ENCODE measurements at places on chromosomes 2 and 18.
A peak's percentile ranks its signal among the peaks of the same experiment; 100 is the strongest.

- DNase-seq, result peak; percentile 3
These were observed 844.3 kb downstream of the MBD2 start for GRCh38 chr18:53380063-53380639.

DNA sequence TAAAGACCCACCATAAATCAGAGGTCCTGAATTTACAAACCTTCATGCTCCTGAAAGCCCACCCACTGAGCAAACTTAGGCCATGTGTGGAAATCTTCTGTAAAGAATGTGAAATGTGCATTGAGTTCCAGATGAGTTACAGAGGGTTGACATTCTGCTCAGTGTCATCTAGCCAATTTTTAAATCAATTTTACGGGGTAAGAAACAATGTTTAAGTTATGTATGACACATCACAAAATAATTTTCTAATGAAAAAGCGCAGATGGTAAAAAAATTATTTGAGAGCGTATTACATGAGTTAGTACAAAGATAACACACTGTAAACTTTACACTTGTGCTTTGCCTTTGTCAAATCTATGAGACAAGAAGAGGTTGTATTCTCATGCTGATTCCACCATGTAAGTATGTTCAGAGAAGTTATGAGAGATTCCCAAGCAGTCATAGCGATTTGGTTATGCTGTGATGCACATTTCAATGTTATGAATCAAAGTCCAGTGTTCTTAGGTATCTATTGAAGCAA, 446.3 kb downstream of the ADCYAP1 start:
- no peak for DNase-seq

GRCh38 chr2:85503168-85503850, 35.7 kb upstream of the MAT2A start:
- DNase-seq, result no peak

DNA sequence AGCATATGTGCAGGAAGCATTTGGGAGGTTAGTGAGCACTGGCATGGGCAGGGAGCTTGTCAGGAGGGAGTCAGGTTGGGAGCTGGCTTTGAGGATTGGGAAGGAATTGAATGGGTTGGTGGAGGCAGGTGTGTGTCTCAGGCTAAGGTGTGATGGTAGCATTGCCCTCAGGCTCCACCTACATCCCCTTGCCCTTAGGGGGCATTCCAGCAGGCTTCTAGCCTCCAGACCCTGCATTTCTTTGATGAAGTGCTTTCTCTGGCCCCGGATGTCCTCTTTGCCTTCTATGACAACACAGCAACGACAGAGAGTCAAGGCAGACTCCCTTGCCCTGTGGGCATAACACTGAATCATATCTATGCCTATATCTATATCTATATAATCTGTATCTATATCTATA, 13.5 kb downstream of the RHBDD1 start:
- DNase-seq, result no peak

GRCh38 chr2:60499651-60500265, 53.7 kb downstream of the BCL11A start:
- no peak for DNase-seq

GRCh38 chr2:124024561-124025170, 421 bp upstream of the CNTNAP5 start:
- DNase-seq, result no peak

GRCh38 chr2:2573658-2574293, 242.7 kb upstream of the MYT1L start:
- no peak for DNase-seq

DNA sequence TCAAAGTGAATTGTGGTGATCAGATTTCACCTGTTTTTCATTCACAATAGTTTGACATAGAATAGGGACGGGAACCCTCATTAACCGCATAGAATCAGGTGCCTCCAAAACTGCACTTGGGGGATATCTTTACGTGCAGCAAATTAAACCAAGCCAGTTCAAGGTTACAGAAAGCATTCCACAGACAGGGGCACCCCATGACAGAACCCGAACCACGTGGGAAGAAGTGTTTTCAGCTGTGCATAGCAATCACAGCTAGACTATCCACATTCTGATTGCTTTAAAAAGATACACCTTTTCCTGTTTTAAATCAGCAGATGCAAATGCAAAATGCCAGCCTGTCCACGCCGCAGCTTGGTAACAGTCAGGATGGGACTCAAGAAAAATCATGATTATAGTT, 205.8 kb downstream of the ANAPC1 start:
- DNase-seq, result no peak

DNA sequence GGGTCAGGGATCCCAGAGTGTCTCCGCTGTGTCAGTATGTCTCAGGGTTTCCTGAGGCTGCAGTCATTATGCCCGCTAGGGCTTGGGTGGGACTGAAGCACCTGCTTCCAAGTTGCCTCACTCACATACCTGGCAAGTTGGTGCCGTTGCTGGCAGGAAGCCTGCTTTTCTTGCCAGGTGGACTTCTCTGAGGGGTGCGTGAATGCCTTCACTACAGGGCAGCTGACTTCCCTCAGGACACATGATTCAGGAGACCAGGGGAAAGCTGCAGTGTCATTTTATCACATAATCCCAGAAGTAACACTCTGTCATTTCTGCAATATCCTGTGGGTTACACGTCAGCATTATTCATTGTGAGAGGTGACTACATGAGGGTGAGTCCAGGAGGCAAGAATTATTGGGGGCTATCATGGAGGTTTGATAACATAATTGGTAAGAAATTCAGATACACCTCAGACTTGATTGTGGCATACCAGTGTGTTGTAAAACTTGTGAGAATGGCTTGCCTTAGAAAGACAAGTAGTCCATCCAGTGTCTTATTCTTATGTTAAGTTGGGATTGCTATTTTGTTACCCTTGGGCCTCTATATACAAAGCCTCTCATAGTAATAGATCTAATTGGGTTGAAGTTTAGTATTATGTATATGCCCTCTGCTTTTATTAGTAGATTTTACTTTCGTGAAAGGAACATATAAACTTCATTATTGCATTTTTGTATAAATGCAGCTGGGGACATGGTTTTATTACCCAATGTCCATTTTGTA, 44.1 kb downstream of the NEDD4L start:
- no peak for DNase-seq

DNA sequence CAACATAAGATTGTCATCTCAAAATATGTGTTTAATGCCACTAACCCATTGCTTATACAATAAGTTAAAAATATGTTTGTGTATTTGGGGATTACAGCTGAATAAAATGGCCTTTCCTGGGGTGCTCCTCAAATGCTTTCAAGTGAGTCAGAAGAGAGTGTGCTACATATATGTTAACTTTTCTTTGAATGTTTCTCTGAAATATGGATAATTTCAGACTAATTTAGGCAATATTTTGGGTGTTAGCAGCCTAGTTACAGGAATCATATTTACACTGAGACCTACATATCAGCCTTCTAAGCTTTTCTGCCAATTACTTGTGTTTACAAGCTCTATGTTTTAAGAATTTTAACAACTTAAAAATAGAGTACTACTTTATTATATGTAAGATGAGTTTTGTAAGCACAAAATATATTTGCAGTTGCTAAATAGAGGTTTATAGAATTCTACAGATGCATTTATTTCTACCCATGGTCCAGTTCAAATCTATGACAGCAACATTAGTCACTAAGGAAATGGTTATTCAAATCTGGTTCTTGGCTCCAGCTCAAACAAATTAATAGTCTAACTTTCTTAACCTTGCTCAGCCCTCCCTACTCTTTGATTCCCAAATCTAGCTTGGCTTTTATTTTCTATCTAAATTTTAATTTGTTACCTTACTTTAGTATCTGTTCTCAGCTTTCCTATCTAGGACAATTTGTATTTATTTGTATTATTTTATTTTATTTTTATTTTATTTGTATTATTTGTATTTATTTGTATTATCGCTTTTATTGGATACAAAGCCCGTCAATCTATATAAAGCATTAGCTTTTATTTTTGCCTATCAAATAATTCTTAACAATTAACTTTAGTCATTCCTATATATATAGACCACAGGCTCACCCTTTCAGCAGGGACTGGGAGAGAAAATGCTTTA, 48.9 kb downstream of the FSIP2 start:
- no peak for DNase-seq

- peak; percentile 43 for DNase-seq
These were observed 479 bp downstream of the RNMT start for GRCh38 chr18:13726972-13727331.

GRCh38 chr2:217903859-217904613, 98.8 kb downstream of the TNS1 start:
- no peak for DNase-seq

GRCh38 chr2:11093467-11093866, 61.8 kb upstream of the SLC66A3 start:
- no peak for DNase-seq

GRCh38 chr2:146003337-146003736, 1483.4 kb upstream of the ZEB2 start:
- DNase-seq, result no peak

- peak; percentile 63 for DNase-seq
These were observed 63.3 kb upstream of the GALNT5 start for GRCh38 chr2:157194097-157194688.

DNA sequence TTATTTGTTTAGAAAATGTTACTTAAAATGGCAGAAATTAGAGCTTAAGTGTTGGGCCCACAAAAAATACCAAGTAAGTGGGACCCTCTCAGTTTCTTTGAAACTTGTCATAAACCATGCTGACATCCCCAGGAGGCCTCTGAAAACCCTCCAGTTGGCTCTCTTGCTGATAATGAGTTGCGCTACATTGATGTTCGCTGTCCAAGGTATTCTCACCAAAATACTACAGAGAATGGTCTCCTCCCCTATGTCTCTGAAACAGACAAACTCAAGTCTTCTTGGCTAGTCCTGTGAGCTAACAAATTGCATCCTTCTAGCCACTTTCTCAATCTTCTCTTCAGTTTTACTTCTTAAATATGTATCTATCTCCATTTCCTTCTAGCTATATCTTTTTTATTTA, 669.4 kb downstream of the IRS1 start:
- no peak for DNase-seq

Measured in A549 (cell line).